ENCODE measurements at places on chromosomes 4 and X. TPM values are rescaled to one million over a fixed set of nuclear protein-coding genes. Genes with fewer than 3 reads are reported as not detected.
A peak's percentile ranks its signal among the peaks of the same experiment; 100 is the strongest.

DNA sequence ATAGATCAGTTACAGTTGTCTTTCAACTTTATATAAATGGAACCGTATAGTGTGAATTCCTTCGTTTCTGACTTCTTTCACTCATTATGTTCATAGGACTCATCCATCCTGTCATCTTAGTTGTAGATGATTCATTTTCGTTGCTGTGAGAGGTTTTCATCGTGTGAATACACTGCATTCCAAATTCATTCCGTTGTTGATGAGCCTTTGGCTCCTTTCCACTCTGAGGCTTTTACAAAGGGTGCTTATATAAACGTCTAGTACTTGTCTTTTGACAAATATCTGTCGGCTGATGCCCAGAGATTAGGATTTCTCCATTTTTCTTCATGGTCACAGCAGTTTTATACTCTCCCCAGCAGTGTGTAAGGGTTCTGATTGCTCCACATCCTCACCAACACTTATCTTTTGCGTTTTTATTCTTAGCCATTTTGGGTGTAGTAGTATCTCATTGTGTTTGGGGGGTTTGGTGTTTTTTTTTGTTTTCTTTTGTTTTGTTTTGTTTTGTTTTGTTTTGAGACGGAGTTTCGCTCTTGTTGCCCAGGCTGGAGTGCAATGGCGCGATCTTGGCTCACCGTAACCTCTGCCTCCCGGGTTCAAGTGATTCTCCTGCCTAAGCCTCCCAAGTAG is 48.6 kb downstream of the LRP2BP start:
- DNase-seq: no peak

GRCh38 chr4:146283758-146284651 is 69.7 kb downstream of the REELD1 start:
- DNase-seq: no peak

- no peak for DNase-seq
Observed at GRCh38 chr4:75726577-75726976, 2.2 kb downstream of the USO1 start.

DNA sequence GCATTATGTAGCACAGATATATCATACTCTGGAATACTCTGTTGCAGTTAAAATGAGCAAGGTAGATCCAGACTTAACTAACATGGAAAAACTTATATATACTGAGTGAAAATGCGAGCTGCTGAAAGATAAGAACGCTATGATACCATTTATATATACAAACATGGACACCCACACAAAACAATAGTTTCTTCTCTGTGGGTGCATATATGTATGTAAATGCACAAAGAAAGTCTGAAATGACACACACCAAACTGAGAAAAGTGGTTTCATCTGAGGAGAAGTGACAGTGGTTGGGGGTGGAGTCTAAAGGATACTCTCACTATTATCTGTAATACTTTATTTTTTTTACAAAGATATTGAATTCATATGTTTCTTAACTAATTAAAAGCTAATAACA is 12.2 kb upstream of the FGF2 start:
- DNase-seq: no peak

- no peak for DNase-seq
Observed at GRCh38 chr4:158936238-158936637, 166.6 kb upstream of the RAPGEF2 start.

GRCh38 chr4:86326400-86326799 is 33.5 kb downstream of the MAPK10 start:
- no peak for DNase-seq

- DNase-seq: no peak
Observed at GRCh38 chrX:31227250-31227649, 155.4 kb upstream of the FTHL17 start.

DNA sequence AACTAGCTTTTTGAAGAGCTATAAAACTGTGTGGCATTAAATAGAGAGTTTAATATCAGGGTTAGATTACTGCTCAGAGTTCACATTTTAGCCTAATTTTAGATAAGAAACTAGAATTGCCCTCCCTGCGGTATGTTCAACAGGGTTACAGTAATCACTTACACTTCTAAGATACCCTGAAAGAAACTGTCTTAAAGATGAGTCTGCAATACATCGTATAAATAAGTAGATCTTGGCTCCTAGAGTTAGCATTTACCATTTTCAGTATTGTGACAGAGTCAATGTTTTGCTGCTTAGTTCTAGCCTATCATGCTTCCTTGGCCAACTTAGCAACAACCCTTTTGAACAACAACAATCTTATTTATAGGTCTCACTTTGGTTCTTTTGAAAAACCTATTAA is 217.8 kb upstream of the NDST4 start:
- DNase-seq: no peak

GRCh38 chr4:138308356-138308755 is 66.2 kb upstream of the SLC7A11 start:
- no peak for DNase-seq

DNA sequence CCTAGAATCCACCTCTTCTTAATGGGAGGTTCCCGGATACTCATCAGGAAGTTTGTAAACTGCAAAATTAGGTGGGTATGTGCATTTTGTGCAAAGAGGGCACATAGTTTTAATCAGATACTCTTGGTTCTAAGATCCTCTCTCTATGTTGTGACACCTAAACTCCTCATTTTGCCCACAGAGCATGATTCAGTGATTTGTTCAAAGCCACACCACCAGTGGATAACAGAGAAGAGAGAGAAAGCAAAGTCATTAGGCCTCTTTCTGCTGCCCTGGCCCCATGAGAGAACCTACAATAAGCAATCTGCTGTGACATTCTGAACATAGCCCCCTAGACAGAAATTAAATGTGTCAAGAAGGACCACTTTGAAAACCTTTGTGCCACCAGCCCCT is 72.3 kb upstream of the STIM2 start:
- DNase-seq: no peak

GRCh38 chr4:131093303-131093702 is 1997.4 kb downstream of the C4orf33 start:
- no peak for DNase-seq

DNA sequence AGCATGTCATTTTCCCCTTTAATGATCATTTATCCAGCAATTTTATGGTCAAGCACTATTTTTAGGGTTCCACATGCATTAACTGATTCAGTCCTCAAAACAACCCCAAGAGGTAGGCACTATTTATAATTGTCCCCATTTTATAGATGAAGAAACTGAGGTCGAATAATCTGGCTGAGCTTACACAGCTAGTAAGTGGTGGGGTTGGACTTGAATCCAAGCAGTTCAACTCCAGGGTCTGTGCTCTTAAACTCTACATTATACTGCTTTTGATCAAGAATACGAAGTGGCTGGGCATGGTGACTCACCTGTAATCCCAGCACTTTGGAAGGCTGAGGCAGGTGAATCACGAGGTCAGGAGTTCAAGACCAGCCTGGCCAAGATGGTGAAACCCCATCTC is 3.2 kb upstream of the CHRNA9 start:
- DNase-seq: no peak

DNA sequence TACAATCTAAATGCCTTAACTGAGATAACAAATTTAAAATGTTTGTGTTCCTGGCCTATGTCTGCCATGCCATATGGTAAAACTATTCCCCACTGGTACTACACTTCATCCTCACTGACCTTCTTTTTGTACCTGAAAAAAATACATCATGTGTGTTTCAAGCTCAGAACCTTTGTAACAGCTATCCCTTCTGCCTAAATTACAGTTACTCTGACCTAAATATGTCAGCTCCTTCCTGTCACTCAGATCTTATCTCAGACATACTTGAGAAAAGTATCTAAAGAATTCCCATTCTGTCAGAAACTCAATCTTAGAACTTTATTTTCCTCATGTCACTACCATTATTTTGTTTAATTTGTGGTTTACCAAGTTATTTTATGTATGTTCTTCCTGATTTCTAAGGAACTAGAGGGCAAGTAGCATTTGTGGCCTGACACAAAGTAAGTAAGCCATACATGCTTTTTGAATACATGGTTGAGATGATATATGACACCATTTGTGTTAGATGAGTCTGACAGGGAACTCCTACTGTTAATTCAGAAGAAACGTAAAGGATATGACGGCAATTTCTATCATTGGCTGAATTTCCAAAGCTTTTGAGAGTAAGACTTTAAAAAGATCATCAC is 456.5 kb upstream of the NDST3 start:
- no peak for DNase-seq

DNA sequence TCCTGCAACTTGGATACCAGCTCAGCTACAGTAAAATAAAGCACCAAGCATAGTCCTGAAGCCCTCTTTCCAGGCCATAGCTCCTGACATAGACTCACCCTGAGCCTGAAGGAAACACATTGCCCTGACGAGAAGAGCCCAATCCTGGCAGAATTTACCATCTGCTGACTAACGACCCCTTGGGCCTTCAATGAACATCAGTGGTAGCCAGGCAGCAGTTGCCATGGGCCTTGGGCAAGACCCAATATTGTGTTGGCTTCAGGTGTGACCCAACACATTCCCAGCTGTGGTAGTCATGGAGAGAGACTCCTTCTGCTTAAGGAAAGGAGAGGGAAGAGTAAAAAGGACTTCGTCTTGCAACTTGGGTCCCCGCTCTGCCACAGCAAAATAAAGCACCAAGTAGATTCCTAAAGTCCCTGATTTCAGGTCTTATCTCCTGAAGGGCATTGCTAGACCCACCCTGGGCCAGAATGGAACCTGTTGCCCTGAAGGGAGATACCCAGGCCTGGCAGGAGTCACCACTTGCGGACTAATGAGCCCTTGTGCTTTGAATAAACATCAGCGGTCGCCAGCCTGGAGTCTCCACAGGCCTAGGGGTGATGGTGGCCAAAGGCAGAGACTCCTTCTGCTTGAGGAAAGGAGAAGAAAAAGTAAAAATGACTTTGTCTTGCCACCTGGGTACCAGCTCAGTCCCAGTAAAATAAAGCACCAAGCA is 902.6 kb downstream of the C4orf33 start:
- DNase-seq: no peak

GRCh38 chr4:133668061-133668851 is 519.2 kb downstream of the PCDH10 start:
- no peak for DNase-seq

GRCh38 chr4:185457136-185457535 is 14.4 kb downstream of the CCDC110 start:
- no peak for DNase-seq

- no peak for DNase-seq
Observed at GRCh38 chr4:147587041-147587440, 30.2 kb upstream of the TMEM184C start.

DNA sequence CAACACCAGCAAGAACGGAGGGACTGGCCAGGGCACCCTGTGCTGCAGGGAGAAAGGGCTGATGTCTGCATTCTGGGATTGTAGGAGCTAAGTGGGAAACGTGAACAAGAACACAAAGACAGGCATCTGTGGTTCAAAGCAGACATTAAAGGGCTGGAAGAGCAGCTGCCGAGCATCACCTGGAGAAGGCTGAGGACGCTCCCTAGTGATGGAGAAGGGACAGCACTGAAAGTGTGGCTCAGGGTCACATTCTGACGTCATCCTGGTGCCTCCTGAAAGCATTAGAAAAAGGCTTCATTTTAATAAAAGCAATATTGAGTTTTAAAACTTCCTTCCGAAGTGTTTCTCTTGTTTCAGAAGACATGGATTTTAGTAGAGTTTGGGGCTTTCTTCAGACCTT is 62.3 kb downstream of the CLDN22 start:
- DNase-seq: no peak

DNA sequence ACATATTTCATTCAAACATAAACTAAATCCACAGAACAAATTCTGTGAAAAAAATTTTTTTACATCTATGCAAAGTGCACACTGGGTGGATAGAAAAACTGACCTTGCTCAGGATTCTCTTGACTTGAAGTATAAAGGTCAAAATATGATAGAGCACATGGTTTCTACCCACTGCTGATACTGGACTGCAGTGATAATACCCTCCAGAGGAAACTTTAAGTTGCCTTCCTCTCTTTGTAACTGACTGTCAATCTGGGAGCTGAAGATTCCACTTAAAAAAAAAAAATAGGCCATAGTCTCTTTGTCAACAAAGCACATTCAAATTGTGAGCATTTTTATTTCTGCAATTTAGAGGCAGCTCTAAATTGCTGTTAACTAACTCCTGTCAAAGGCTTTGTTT is 3.2 kb upstream of the AMMECR1 start:
- DNase-seq: no peak

- DNase-seq: no peak
Observed at GRCh38 chrX:22135171-22135711, 103.1 kb downstream of the PHEX start.

DNA sequence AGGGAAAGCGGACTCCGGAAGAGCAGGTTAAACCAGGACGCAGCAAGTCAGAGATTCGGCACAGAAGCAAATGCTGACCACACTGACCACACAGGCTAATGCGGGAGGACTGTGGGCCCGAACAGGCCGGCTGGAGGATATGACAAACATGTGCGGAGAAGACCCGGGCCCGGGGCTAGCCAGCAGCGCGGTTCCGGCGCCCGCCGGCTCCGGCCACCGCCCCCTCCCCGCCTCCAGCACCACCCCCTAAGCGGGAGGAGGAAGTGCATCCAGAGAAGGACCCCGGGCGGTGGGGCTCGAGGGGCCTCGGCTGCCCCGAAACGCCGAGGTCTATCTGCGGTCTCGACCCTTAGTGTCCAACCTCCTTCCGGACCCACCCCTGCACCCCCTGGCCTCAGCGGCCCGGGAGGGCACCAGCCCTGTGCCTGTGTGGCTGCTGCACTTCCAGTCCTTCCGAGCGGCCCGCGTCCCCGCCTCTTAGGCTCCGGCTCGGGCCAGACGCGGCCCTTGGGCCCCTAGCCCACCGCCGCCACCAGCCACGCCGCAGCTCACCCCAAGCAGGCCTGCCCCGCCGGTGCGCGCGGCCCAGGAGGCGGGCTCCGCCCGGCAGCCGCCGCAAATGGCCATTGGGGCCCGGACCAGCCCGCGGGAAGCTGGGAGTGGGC is 2.1 kb downstream of the ELOVL6 start:
- DNase-seq: peak; percentile 66

DNA sequence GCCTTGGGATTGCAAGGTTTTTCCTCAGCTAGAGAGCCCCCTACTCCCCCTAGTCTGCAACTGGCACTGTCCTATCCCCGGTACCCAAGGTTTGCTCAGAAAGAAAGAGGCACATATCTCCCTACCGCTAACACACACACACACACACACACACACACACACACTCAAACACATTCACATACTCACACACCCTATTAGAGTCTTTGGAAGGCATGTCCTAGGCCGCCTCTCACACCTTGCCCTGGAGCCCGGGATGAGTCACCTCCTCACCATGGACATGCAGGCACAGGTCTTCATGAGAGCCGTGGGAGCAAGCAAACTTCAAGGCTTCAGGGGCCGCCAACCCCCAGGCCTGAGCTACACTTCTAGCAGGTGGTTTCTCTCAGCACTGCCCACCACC is 49.2 kb downstream of the PJA1 start:
- no peak for DNase-seq

GRCh38 chrX:12411831-12412230 is 273.6 kb downstream of the FRMPD4 start:
- DNase-seq: no peak

Gene CHRDL1
- total RNA-seq: 2.9 TPM

Gene SOX3
- total RNA-seq: not detected

Gene CSN1S1
- not detected for total RNA-seq

Gene DCAF4L1
- total RNA-seq: 0.19 TPM

Gene ZNF157
- not detected for total RNA-seq

All from Right ventricle myocardium superior (tissue), 1 donor.